ENCODE measurements at places on chromosomes 7 and 10.

DNA sequence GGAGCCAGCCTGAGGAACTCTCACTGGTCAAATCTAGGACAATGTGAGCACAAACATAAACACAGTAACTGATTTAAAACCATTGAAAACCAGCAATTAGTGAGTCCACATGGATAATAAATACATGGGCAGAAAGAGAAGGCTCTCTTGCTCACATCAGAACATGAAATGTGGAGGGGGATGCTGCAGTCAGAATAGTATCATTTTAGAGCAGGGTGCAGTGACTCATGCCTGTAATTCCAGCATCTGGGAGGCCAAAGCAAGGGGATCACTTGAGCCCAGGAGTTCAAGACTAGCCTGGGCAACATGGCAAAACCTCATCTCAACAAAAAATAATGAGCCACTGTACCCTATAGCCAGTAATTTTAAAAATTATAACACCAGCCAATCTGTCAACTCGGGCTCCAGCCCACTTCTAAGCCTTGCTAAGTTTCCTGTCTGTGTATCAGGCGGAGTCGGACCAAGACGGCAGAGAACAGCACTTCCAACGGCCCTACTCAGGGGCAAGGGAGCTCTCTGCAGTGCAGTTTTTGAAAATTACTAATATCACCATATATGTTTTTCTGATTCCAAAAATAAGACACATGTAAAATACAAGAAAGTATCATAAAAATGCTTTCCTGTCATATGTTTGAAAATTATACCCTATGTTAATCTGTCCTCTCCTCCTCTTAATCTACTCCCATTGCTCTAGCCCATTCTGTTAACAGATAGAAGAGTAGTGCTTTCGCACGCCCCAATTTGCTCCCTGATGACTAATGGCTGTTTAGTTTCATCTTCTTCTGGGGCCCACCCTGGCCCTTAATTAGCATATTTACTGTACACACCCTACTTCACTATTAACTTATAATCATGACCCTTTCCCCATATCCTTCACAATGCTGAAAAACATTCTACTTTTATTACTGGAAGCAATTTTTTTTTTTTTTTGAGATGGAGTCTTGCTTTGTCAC lies 17.1 kb downstream of the URGCP start:
- no peak for DNase-seq

- peak; percentile 66 for DNase-seq
These were observed 72.5 kb downstream of the CDK6 start for GRCh38 chr7:92763636-92764423.

GRCh38 chr10:8912108-8912507 lies 857.6 kb downstream of the GATA3 start:
- DNase-seq: no peak

DNA sequence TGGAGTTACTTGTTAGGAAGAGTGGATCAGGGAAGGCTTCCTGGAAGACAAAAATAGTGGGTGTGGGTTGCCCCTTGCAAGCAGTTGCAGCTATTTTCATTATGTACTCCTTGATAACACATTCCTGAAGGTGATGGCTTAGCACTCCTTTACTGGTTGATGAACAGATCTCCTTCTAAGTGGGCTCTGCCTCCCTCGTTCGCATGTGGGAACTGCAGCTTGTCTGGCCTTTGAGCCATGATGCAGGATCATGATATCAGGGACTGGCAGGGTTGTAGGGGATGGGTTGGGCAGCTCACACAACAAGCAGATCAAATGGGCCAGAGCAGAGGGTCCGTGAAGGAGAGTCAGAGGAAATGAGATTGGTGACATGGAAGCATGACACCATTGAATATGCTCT lies 28.8 kb upstream of the LRRC4 start:
- DNase-seq: no peak

DNA sequence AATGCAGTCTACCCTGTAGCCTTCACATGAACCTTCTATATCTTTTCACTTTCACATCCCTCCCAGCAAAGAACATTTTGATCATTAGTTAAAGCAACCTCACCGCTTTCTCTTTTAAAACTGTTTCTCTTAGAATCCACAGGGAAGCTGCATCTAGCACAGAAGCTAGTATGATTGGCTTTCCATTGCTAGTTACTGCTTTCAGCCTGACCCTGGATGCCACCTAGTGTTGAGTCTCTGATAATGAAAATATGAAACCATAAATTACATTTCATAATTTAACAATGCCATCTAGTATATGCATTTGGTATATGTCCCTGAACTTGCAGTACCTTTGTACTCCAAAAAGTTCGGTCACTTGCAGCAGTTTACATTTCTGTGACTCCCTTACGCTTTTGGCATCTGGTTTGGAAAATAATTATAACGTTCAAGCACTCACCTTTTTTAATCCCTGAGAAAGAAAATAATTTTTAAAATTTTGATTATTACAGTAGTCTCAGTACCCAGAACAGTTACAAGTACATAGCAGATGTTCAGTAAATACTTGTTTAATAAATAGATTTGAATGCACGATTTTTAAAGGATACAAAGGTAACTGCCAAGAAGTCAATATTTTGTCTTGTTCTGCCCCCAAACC lies 22.7 kb downstream of the CISD1 start:
- DNase-seq: peak; percentile 61

- no peak for DNase-seq
These were observed 172.5 kb downstream of the CCDC7 start for GRCh38 chr10:32618482-32618881.

DNA sequence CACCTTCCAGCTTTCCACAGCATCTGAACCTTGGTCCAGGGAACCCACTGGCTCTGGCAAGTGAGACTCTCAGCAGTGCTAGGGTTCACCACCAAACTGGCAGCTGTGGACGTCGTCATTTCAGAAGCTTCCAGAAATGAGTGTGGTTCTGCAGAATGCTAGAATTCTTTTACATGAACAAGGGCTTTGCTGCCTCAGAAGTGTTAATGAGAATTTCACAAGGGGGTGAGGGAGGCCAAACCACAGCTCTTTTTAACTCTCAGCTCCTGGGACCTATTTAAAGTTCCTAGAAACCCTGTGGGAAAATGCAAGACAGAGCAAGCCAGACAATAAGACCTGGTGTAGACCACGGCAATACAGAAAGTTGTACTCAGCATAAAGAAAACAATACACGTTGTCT lies 129.3 kb upstream of the BET1 start:
- no peak for DNase-seq

DNA sequence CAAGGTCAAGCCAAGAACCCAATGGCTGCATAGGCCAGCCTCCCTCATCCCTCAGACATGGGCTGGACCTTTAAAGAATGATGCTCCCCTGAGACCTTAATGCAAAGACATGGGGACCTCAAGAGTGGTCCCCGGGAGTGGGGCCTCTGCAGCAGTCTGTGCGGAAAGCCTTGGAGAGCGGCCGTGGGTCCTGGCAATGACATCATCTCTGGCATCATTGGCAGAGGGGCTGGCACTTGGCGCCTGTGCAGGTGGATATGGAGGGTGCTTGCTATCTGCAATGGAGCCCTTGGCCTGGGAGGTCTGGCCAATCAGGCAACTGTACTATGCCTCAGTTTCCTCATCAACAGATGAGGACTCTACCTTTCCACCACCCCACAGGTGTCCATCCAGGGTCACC lies 365.5 kb upstream of the MKI67 start:
- DNase-seq: no peak
